ENCODE measurements at places on chromosomes 12 and 14. TPM values are rescaled to one million over a fixed set of nuclear protein-coding genes. Genes with fewer than 3 reads are reported as not detected.

The RPS29 gene
- total RNA-seq: 1,499 TPM

The CCDC60 gene
- total RNA-seq: not detected

The NPFF gene
- total RNA-seq: not detected

The ZBTB25 gene
- 5.0 TPM for total RNA-seq

The KLHL33 gene
- 0.44 TPM for total RNA-seq

The FAM186B gene
- total RNA-seq: 0.28 TPM

The AJUBA gene
- total RNA-seq: 5.8 TPM

The TIMM9 gene
- 35.4 TPM for total RNA-seq

The SMIM41 gene
- 0.44 TPM for total RNA-seq

GRCh38 chr14:75970989-75971388 is 10.8 kb downstream of the TGFB3 start:
- H3K4me3 ChIP-seq: no peak overlapping the region
- H3K27me3 ChIP-seq: no peaks in the 10 kb centered on the region
- no peak for DNase-seq
- H3K4me1 ChIP-seq: no peaks in the 10 kb centered on the region
- peaks cover 32% of the 10 kb centered on the region for H3K36me3 ChIP-seq
- H3K27ac ChIP-seq: no peak overlapping the region

- no peaks in the 10 kb centered on the region for H3K27me3 ChIP-seq
- no peaks in the 10 kb centered on the region for H3K4me1 ChIP-seq
- H3K27ac ChIP-seq: no peak overlapping the region
These were observed 11.9 kb downstream of the SART3 start for GRCh38 chr12:108548954-108549521.

DNA sequence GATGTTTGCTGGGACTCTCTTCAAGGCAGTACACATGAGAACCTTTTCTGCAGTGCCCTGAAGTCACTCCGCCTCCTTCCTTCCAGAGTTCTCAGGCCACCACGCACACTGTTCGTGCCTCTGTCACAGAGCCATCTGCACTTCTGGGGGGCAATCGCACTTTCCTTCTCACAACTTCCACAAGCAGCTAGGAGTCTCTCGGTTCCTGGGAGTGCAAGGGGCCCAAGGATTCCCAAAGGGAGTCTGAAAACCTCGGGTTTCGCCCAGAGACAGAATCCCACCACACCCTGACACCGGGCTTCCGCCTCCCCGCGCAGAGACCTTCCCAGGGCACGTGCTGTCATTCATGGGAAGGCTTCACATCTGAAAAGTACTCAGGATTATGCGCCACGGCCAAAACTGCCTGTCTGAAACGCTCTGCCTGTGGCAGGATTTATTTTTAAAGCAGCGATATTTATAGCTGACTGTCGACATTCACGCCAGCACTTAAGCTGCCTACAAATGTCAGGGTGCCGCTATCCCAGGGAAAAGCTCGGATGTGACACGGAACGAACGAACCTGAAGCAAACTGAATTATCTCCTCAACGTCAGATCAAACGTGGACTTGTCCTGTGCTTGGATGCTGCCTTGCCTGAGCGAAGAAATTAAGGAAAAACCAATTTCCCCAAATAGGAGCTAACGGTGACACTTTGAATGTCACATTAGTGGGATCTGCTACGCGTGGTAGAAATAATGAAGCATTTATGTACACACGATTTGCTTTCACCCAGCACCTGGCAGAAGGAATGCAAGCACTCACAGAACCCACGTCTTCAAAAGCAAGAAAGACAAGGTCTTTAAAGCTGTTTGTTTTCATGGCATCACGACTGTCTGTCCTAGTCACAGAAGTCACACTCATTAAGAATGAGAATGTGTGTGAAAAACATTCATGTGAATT is 154.0 kb downstream of the PIWIL1 start:
- no peaks in the 10 kb centered on the region for H3K4me1 ChIP-seq
- no peak for DNase-seq
- no peaks in the 10 kb centered on the region for H3K27me3 ChIP-seq
- H3K27ac ChIP-seq: peak overlapping the region; percentile 72
- H3K36me3 ChIP-seq: no peaks in the 10 kb centered on the region

DNA sequence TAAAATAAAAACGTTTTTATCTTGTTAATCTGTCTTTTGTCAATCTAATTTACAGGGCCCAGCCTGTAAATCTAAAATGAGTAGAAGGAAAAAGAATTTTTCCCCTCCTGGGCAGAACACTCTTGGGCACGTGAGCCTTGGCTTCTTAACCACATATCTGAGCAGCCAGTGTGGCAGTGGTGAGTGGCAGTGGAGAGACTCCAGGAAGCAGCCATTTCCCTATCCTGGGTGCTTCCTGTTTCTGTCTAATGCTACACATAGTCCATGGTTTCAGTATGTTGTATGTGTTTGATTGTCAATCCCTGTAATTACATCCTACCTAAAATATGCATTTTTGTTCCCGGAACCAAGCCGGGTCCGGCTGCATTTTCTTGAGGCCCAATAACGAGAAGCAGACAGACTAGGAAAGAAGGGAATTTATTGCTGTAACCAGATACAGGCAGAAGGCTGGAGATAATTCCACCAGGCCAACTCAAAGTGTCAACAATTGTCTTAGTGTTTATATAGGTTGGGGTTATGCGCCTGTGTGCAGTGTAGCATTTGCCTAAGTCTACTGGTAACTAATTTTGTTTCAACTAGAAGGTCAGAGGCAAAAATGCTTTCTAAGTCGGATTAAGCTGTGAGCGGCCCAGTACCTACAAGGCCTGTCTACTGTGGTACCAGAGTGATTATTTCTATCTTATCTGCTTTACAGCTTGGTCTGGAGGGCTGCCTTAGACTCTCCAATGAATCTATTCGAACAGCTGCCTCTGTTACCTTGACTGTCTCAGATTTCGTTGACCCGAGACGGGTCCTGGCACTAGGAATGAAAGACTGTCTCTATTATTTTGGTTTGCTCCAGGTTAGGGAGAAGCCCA is 82.4 kb upstream of the RESF1 start:
- H3K36me3 ChIP-seq: no peaks in the 10 kb centered on the region
- no peaks in the 10 kb centered on the region for H3K4me1 ChIP-seq
- no peaks in the 10 kb centered on the region for H3K27me3 ChIP-seq

DNA sequence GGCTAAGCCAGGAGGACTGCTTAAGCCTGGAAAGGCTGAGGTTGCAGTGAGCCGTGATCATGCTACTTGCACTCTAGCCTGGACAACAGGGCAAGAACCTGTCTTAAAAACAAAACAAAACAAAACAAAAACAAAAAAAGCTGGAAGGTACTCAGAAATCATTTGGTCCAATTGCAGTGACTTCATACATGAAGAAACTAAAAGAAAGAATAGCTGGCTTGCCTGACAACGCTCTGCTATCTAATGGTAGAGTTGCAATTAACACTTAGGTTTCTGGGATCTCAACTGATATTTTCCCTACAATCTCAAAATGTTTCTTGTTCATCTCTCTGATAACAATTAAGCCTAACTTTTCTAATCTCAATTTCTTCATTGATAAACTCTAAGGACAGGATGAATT is 13.7 kb downstream of the EEA1 start:
- H3K27ac ChIP-seq: no peak overlapping the region
- no peaks in the 10 kb centered on the region for H3K36me3 ChIP-seq
- no peak for DNase-seq
- H3K4me3 ChIP-seq: no peak overlapping the region
- no peaks in the 10 kb centered on the region for H3K4me1 ChIP-seq
- H3K27me3 ChIP-seq: no peaks in the 10 kb centered on the region

- no peak for DNase-seq
- H3K4me1 ChIP-seq: peaks cover 57% of the 10 kb centered on the region
- peaks cover 29% of the 10 kb centered on the region for H3K36me3 ChIP-seq
These were observed 8.6 kb downstream of the TCP11L2 start for GRCh38 chr12:106311139-106311538.

GRCh38 chr12:94099632-94100031 is 48.7 kb upstream of the PLXNC1 start:
- no peak for DNase-seq
- H3K36me3 ChIP-seq: no peaks in the 10 kb centered on the region
- no peak overlapping the region for H3K27ac ChIP-seq

- H3K4me3 ChIP-seq: no peak overlapping the region
- H3K36me3 ChIP-seq: no peaks in the 10 kb centered on the region
- no peak for DNase-seq
- no peak overlapping the region for H3K27ac ChIP-seq
These were observed 568.3 kb downstream of the FSCB start for GRCh38 chr14:43938588-43939281.

DNA sequence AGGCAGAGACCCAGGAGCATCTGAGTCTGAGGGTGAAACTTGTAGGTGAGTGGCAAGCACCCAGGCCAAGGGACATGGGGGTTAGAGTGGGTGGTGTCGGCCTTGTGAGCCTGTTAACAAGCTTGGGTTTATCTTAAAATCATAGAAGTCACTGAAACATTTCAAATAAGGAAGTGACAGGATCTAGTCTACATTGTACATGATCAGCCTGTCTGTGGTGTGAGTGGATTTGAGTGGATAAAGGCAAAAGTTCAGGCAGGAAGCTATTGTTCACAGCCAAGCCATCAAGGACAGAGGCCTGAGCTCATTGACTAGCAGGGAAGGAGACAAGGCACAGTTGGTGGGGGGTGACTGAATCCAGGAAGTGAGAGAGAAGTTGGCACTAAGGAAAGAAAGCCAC is 59.3 kb upstream of the FKBP4 start:
- H3K27ac ChIP-seq: no peak overlapping the region
- H3K27me3 ChIP-seq: no peaks in the 10 kb centered on the region
- H3K36me3 ChIP-seq: no peaks in the 10 kb centered on the region
- DNase-seq: no peak
- H3K4me3 ChIP-seq: no peak overlapping the region

- no peaks in the 10 kb centered on the region for H3K36me3 ChIP-seq
- peaks cover 29% of the 10 kb centered on the region for H3K4me1 ChIP-seq
- DNase-seq: no peak
- no peaks in the 10 kb centered on the region for H3K27me3 ChIP-seq
- no peak overlapping the region for H3K4me3 ChIP-seq
- peak overlapping the region; percentile 72 for H3K27ac ChIP-seq
These were observed 8.5 kb downstream of the SLC38A1 start for GRCh38 chr12:46260124-46260912.

- no peaks in the 10 kb centered on the region for H3K4me1 ChIP-seq
- H3K27ac ChIP-seq: no peak overlapping the region
- H3K36me3 ChIP-seq: no peaks in the 10 kb centered on the region
- H3K27me3 ChIP-seq: no peaks in the 10 kb centered on the region
- peak; percentile 13 for DNase-seq
- H3K4me3 ChIP-seq: no peak overlapping the region
These were observed 193.6 kb downstream of the BCL11B start for GRCh38 chr14:99078426-99078825.

DNA sequence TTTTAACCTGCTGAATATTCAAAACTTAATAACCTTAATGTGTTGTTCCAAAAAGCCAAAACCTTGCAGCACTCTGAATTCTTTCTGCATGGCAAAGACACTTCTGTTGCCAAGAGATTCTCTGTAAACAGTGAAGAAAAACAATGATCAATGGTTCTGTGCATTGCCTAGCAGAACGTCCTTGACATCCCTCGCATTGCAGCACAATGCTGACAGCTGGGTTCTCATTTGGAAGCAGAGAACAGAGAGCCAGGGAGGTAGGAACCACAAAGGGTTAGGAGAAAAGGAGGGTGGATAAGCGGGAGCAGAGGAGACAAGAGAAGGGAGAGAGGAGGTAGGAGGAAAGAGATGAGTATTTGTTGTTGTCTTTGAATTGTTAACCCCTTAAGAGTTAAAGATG is 501.1 kb downstream of the NAV3 start:
- no peak overlapping the region for H3K27ac ChIP-seq
- no peaks in the 10 kb centered on the region for H3K4me1 ChIP-seq
- no peaks in the 10 kb centered on the region for H3K36me3 ChIP-seq
- no peak overlapping the region for H3K4me3 ChIP-seq
- no peaks in the 10 kb centered on the region for H3K27me3 ChIP-seq

GRCh38 chr14:66405158-66405557 is 81.0 kb upstream of the CCDC196 start:
- H3K27me3 ChIP-seq: no peaks in the 10 kb centered on the region
- no peak overlapping the region for H3K4me3 ChIP-seq
- no peaks in the 10 kb centered on the region for H3K36me3 ChIP-seq
- no peak overlapping the region for H3K27ac ChIP-seq
- no peaks in the 10 kb centered on the region for H3K4me1 ChIP-seq

Data from right atrium auricular region (tissue), 2 donors.